ENCODE measurements at places on chromosomes 3 and 15. TPM values are rescaled to one million over a fixed set of nuclear protein-coding genes. Genes with fewer than 3 reads are reported as not detected.

ARL6IP5 gene
- polyA plus RNA-seq = 315 TPM

SI gene
- not detected for polyA plus RNA-seq

C3orf22 gene
- polyA plus RNA-seq = not detected

TMC3 gene
- 0.05 TPM for polyA plus RNA-seq

WDR93 gene
- not detected for polyA plus RNA-seq

FANCD2 gene
- 5.6 TPM for polyA plus RNA-seq

POLQ gene
- polyA plus RNA-seq = 0.02 TPM

SLC24A5 gene
- polyA plus RNA-seq = not detected

CNTN4 gene
- not detected for polyA plus RNA-seq

AGTR1 gene
- not detected for polyA plus RNA-seq

SHF gene
- 1.4 TPM for polyA plus RNA-seq

Data from naive thymus-derived CD8-positive, alpha-beta T cell (primary cell).